ENCODE measurements at places on chromosomes 5 and 9. TPM values are rescaled to one million over a fixed set of nuclear protein-coding genes. Genes with fewer than 3 reads are reported as not detected.

The FOXD4L5 gene
- total RNA-seq = 0.08 TPM

The SLC6A3 gene
- not detected for total RNA-seq

The TTC23L gene
- total RNA-seq = not detected

The MIGA2 gene
- total RNA-seq = 12.4 TPM

The TGFBI gene
- total RNA-seq = 554 TPM

The EGFLAM gene
- total RNA-seq = 2.1 TPM
